ENCODE measurements at places on chromosomes 4 and X. TPM values are rescaled to one million over a fixed set of nuclear protein-coding genes. Genes with fewer than 3 reads are reported as not detected.

DNA sequence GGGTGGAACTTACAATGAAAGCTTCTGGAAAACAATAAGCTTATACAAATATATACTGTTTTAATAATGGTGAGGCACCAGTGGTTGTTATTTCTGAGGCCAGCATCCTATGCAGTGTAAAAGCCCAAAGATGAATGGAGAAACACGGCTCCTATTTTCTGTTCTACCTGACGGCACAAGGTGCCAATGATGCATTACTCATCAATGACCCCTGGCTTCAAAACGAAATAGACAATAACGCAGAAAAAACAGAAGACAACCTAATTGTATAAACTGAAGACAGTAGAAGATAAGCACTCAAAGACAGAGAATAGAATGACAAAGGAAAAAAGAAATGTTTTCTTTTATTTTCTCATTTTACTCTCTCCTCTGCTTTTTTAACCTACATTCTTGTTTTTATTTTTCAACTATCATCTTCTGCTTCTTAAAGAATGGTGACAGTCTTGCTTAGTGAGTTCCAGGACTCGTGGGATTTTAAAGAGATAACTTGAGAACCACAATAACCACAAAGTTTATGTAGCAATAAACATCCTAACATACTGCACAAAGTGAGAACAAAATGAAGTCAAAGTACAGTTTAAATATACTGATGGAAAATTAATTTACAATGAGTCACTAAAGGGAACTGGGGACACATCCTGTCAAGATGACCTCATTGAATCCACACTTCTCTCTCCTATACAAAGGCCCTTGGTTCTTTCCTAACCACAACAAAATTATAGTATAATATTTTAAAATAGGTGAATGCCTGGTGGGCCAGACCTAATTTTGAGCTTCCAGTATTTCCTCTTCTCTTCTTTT lies 169.8 kb downstream of the BTC start:
- no peak overlapping the region for H3K4me3 ChIP-seq
- H3K4me1 ChIP-seq: peaks cover 45% of the 10 kb centered on the region
- H3K36me3 ChIP-seq: no peaks in the 10 kb centered on the region
- peak; percentile 81 for DNase-seq
- H3K27ac ChIP-seq: peak overlapping the region; percentile 64

GRCh38 chr4:25938787-25939186 lies 24.8 kb downstream of the SMIM20 start:
- no peak overlapping the region for H3K4me3 ChIP-seq
- H3K36me3 ChIP-seq: no peaks in the 10 kb centered on the region
- H3K27me3 ChIP-seq: no peaks in the 10 kb centered on the region
- H3K27ac ChIP-seq: no peak overlapping the region
- no peaks in the 10 kb centered on the region for H3K4me1 ChIP-seq

GRCh38 chrX:34638116-34638515 lies 19.0 kb downstream of the TMEM47 start:
- DNase-seq: peak; percentile 57
- H3K4me3 ChIP-seq: no peak overlapping the region
- no peaks in the 10 kb centered on the region for H3K4me1 ChIP-seq
- no peaks in the 10 kb centered on the region for H3K36me3 ChIP-seq

- H3K36me3 ChIP-seq: no peaks in the 10 kb centered on the region
- H3K27me3 ChIP-seq: no peaks in the 10 kb centered on the region
- DNase-seq: no peak
- no peak overlapping the region for H3K4me3 ChIP-seq
Measured at GRCh38 chr4:94348666-94349065, 6.0 kb upstream of the HPGDS start.

DNA sequence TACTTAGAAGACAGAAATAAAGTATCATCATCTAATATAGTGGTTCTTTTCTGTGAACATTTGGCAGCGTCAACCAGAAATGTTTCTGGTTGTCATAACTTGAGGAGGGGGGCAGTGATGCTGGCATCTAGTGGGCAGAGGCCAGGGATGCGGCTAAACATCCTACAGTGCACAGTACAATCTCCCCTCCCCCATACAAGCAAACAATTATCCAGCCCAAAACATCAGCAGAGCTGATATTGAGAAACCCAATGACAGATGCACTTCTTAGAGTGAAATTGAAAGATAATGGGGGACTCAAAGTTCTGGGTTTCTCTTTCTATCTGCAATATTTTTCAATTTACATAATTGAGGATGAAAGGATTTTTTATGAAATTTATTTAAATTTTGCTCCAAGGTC lies 1.9 kb upstream of the EIF1AX start:
- peaks cover 18% of the 10 kb centered on the region for H3K27me3 ChIP-seq
- peaks cover 25% of the 10 kb centered on the region for H3K36me3 ChIP-seq
- H3K4me3 ChIP-seq: no peak overlapping the region

Gene BOD1L1
- total RNA-seq: 46.8 TPM

Gene SHISA3
- total RNA-seq: not detected

Gene HCCS
- 39.3 TPM for total RNA-seq

DNA sequence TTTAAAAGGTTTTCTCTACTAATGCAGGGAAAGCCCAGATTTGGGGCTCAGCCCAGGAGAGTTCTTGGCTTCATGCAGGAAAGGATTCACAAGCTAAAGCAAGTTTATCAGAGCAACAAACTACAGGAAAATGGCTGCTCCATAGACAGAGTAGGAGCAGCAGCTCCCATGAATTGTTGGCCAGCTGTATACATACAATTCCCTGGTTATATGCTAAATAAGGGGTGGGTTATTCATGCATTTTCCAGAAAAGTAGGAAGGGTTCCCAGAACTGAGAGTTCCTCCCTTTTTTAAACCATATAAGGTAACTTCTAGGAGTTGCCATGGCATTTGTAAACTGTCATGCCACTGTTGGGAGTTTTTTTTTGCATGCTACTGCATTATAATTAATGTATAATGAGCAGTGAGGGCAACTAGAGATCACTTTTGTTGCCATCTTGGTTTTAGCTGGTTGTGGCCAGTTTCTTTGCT lies 2.6 kb downstream of the C4orf33 start:
- DNase-seq: no peak
- no peak overlapping the region for H3K4me3 ChIP-seq

Gene NUP62CL
- 7.3 TPM for total RNA-seq

DNA sequence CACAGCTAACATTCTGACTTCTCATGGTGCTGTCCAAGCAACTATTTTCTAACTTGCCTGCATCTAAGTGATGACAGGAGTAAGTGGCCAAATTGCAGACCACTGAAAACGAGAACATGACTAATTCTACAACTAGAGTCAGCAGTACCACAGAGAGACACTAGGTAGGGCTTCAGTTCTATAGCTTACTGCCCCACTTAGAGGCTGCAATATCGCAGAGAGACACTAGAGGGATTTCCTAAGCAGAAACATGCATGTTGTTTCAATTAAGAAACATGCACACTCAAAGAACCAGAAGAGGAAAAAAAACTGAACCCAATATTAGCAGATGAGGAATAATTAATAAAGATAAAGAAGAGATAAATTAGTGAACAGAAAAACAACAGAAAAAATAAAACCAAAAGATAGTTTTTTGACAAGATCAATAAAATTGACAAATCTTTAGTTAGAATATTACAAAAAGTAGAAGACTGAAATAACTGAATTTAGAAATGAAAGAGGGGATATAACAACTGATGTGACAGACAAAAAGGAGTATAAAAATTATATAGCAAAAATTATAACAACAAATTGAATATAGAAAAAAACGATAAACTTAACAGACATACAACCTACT lies 100.8 kb downstream of the SPIN4 start:
- H3K27ac ChIP-seq: no peak overlapping the region
- H3K4me3 ChIP-seq: no peak overlapping the region
- H3K27me3 ChIP-seq: no peaks in the 10 kb centered on the region
- peak; percentile 81 for DNase-seq
- H3K36me3 ChIP-seq: no peaks in the 10 kb centered on the region

DNA sequence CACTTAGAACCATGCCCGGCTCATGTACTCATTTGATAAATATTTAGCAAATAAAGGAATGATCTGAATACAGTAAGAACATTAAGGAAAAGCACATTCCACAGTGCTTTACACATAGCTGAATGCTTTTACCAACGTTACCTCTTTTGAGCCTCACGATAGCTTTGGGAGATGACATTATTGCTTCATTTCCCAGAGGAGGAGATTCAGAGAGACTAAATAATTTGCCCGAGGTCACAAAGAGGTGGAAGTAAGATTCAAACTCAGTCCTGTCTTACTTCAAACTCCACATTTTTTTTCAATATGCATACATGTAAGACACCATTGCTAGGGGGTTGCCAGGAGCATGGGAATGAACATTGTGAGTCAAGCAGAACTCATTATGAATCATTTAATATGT lies 538.5 kb downstream of the BCOR start:
- no peak for DNase-seq
- H3K4me1 ChIP-seq: peaks cover 9% of the 10 kb centered on the region
- peaks cover 3% of the 10 kb centered on the region for H3K36me3 ChIP-seq
- peaks cover 75% of the 10 kb centered on the region for H3K27me3 ChIP-seq
- no peak overlapping the region for H3K4me3 ChIP-seq

DNA sequence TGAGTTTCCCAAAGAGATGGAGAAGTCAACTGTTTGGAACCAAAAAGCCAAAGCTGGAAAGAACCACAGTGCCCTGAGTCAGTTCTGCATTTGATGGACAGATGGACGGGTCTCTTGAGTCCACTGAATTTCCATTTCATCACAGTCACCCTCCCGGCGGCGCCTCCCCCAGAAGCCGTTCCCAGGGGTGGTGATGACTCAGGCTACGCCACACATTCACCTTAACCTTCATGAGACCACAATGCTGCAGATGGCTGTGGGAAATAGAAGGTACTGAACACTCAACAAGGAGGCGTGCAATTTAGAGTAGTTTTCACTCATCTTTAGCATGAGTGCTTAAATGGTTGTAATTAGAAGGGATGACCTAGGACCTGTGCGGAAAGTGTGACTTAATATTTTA lies 61.3 kb downstream of the STOX2 start:
- peak; percentile 65 for DNase-seq

DNA sequence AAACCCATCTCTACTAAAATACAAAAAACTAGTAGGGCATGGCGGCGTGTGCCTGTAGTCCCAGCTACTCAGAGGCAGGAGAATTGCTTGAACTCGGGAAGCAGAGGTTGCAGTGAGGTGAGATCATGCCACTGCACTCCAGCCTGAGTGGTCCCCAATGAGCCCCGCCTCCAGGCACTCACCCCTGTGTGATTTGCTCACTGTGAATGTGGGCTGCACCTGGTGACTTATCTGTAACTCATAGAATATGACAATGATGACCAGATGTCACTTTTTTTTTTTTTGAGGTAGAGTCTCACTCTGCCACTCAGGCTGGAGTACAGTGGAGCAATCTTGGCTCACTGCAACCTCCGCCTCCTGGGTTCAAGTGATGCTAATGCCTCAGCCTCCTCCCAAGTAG lies 49.0 kb upstream of the HOPX start:
- no peak overlapping the region for H3K27ac ChIP-seq
- no peak for DNase-seq
- peaks cover 36% of the 10 kb centered on the region for H3K4me1 ChIP-seq
- no peak overlapping the region for H3K4me3 ChIP-seq

GRCh38 chr4:167111092-167111491 lies 123.2 kb downstream of the SPOCK3 start:
- no peak overlapping the region for H3K27ac ChIP-seq
- no peak for DNase-seq
- no peak overlapping the region for H3K4me3 ChIP-seq
- H3K27me3 ChIP-seq: no peaks in the 10 kb centered on the region
- peaks cover 13% of the 10 kb centered on the region for H3K4me1 ChIP-seq
- no peaks in the 10 kb centered on the region for H3K36me3 ChIP-seq

GRCh38 chr4:4477391-4477790 lies 64.5 kb downstream of the STX18 start:
- no peak overlapping the region for H3K4me3 ChIP-seq
- peak; percentile 13 for DNase-seq
- no peaks in the 10 kb centered on the region for H3K27me3 ChIP-seq
- no peak overlapping the region for H3K27ac ChIP-seq
- peaks cover 34% of the 10 kb centered on the region for H3K4me1 ChIP-seq

Gene F11
- not detected for total RNA-seq

Gene FREM3
- total RNA-seq: not detected

DNA sequence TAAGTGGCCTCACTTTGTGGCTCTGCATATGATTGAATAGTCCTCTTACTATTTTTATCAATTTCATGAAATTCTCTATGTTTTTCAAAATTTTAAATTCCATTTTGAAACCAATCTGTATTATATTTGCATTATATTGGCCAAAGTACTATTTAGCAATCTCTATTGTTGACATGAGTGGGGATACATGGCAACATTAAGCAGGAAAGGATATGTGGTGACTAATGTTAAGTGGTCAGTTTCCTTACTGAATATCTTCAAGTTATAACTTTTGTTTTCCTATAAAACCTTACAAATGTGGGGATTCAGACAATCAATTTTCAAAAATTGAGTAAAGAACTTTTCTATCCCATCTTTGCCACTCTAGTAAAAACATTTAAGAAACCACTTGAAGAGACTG lies 10.2 kb downstream of the BBS7 start:
- H3K27me3 ChIP-seq: no peaks in the 10 kb centered on the region
- H3K4me3 ChIP-seq: no peak overlapping the region
- no peak overlapping the region for H3K27ac ChIP-seq
- no peaks in the 10 kb centered on the region for H3K4me1 ChIP-seq
- no peak for DNase-seq

- no peaks in the 10 kb centered on the region for H3K36me3 ChIP-seq
- H3K4me3 ChIP-seq: no peak overlapping the region
- H3K27me3 ChIP-seq: no peaks in the 10 kb centered on the region
- H3K4me1 ChIP-seq: no peaks in the 10 kb centered on the region
- H3K27ac ChIP-seq: no peak overlapping the region
Measured at GRCh38 chr4:28073860-28074555, 1213.4 kb downstream of the STIM2 start.

Gene RASGEF1B
- 5.4 TPM for total RNA-seq

DNA sequence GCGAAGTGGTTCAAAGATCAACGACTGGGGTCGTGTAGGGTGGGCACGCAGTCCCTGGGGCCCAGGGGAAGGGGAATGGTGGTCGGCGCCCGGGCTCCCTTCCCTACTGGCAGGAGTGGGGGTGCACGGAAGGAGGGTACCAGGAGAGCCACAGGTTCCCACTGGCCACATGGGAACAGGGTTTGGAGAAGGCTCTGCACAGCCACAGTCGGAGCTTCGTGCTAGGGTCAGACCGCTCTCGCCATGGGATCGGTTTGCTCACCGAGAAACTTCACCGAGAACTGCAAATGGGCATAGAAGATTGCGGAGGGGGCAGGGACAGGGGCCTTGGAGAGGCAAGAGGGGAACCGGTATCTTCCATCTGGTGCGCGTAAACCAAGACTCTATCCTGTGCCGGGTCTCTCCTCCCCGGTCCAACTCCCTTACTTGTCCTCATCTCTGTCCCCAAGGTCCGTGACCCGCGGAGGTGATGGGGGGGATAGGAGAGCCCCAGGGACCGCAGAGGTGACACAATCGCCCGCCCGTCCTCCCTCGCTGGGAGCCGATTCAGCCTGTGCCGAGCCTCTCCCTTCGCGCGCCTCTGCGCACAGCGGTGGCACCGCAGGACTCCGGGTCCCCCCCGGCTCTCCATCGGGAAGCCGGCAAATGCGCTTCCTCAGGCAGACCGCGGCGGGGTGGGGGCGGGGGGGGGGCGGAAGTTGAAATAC lies 1.0 kb downstream of the SCD5 start:
- H3K27ac ChIP-seq: no peak overlapping the region
- H3K4me1 ChIP-seq: peaks cover 11% of the 10 kb centered on the region
- peak overlapping the region; percentile 84 for H3K4me3 ChIP-seq
- no peaks in the 10 kb centered on the region for H3K27me3 ChIP-seq
- H3K36me3 ChIP-seq: peaks cover 4% of the 10 kb centered on the region
- peak; percentile 23 for DNase-seq

All from MCF 10A (cell line).